Tibial nerve (tissue), 4 donors: ENCODE measurements at places on chromosomes 1 and 21.

DNA sequence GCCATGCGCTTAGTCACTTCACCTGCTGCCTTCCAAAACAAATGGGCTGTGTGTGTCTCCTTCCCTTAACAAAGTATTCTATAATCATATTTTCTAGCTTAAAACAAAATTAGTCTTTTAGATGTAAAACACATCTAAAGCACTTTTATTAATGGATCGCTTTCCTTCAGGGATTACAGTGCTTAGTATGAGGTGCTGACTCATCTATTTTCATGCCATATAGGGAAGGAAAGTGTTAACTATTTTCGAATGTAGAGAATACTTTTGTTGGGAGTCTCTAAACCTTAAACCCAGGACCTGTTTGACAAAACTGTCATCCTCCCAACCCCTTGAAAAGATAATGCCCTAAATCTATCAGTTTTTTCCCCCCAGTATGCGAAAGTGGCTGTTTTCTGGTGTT lies 90.2 kb downstream of the PBX1 start:
- DNase-seq: no peak

DNA sequence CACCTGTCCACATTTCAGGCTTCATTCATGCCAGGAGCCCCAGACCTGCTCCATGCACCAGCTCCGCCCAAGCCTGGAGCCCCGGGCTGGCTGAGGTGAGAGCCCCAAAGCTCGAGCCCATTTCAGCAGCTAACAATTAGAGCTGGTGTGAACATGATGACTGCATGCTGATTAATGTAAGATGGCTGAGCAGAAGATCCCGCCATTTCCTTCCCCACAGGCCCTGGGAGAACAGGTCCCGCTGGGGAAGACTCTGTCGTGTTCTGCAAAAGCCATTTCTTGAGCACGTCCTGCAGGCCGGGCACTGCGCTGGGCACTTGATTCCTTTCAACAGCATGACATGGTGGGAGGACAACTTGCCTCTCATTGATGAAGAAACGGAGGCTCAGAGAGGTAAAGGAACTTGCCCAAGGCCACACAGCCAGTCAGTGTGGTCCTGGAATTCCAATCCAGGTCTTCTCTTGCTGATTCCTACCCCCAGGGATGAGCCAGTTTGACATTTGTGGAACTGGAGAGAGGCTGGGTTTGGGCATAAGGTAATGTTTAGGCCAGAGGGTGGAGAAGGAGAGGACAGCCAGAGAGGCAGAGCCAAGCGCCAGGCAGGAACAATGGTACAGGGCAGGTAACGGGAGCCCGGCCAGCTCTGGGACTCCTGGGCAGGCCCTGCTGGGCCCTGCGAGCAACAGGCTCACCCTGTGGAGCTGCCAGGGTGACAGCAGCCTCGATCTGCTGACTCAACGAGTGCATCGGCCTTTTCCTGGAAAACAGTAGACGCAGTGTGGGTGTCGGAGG lies 28.1 kb upstream of the EPHA2 start:
- DNase-seq: no peak

DNA sequence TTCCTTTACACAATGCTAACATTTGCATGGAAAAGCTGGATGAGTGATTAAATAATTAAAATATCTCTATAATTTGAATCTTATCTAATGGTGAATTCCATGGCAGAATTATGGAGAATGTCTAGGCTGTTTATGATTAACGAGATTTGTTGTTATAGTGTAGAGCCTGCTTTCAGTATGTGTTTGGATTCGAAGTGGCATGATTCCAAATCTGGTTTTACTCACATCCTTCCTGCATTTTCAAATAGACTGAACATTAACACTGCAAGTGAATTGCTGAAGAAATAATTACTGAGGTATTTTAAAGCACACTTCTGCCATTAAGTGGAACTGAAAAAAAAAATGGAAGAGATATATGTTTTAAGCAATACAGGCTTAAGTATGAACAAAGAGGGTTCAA lies 5.1 kb upstream of the NEK7 start:
- DNase-seq: no peak

DNA sequence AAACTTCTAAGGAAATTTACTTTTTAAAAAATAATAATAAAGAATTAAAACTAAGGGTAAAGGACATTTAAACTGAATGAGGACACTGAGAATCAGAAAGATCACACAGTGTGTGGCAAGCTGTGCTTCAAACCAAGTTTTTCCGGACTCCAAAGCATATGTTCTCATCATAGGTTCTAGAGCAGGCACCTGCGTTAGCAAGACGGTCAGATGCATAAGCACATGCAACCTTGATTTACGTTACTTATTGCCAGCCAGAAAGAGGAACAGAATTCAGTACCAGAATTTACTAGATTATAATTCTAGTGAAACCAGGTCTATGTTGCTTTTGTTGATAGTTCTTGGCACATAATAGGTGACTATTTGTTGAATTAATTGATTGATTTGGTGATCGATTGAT lies 6.2 kb upstream of the LBR start:
- DNase-seq: no peak

DNA sequence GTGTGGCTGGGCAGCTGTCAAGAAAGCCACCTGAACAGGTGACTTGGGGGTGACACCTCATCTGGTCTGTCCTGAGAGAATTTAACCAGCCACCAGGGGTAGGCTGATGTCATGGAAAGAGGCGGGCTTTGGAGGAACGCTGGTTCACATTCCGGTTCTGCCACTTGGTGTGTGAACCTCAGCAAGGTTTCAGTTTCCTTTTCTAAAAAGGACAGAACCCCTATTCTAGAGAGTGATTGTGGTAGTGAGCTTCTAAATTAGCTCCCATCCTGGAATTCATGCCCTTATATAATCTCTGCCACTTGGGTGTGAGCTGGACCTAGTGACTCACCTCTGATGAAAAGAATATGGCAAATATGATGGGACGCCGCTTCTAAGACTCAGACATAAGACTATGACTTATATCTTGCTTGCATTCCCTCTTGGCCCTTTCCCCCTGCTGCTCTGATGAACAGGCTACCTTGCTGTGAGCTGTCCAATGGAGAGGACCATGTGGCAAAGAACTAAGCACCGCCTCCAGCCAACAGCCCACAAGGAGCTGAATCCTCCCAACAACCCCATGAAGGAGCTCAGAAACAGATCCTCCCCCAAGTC lies 332.1 kb downstream of the RRAGC start:
- DNase-seq: no peak

GRCh38 chr21:41411449-41412089 lies 14.5 kb upstream of the MX1 start:
- no peak for DNase-seq

GRCh38 chr21:40658311-40658710 lies 188.6 kb downstream of the DSCAM start:
- DNase-seq: no peak

GRCh38 chr1:234643111-234643849 lies 33.3 kb upstream of the IRF2BP2 start:
- no peak for DNase-seq

- no peak for DNase-seq
Observed at GRCh38 chr1:44660176-44660575, 14.1 kb downstream of the TMEM53 start.

- DNase-seq: no peak
Observed at GRCh38 chr21:14691914-14692313, 145.8 kb upstream of the SAMSN1 start.

- no peak for DNase-seq
Observed at GRCh38 chr1:167110586-167110985, 16.7 kb downstream of the STYXL2 start.

DNA sequence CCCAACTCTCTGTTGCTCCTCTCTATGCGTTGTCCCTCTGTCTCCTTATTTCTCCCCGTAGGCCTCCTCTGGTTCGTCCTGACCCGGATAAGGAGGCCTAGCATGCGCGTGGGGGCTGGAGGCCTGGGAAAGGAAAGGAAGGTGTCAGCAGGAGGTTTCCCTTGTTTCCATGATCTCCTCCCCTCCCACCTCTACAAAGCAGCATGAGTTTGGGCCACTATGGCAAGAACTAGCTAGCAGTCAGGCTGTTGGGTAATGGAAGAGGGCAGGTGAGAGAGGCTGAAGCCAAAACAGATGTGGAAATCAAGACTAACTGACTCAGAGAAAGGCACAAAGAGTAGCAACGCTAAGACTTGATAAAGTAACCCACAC lies 687 bp upstream of the SEMA6C start:
- DNase-seq: no peak

GRCh38 chr1:64516301-64516700 lies 46.4 kb downstream of the CACHD1 start:
- no peak for DNase-seq

- no peak for DNase-seq
Observed at GRCh38 chr21:32015461-32016139, 142.8 kb downstream of the HUNK start.

GRCh38 chr1:86823386-86823785 lies 90.5 kb downstream of the SELENOF start:
- no peak for DNase-seq

DNA sequence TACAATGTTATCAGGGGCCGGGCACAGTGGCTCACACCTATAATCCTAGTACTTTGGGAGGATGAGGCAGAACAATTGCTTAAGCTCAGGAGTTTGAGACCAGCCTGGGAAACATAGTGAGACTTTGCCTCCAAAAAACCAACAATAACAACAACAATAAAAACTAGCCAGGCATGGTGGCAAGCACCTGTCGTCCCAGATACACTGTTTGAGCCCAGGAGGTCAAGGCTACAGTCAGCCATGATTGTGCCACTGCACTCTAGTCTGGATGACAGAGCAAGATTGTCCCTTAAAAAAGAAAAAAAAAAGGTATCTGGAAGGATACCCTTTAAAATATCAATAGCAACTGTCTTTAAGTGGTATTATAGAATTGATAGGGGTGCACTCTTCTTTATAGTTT lies 16.1 kb downstream of the SORT1 start:
- DNase-seq: no peak

GRCh38 chr1:214615871-214616270 lies 12.9 kb downstream of the CENPF start:
- DNase-seq: no peak

DNA sequence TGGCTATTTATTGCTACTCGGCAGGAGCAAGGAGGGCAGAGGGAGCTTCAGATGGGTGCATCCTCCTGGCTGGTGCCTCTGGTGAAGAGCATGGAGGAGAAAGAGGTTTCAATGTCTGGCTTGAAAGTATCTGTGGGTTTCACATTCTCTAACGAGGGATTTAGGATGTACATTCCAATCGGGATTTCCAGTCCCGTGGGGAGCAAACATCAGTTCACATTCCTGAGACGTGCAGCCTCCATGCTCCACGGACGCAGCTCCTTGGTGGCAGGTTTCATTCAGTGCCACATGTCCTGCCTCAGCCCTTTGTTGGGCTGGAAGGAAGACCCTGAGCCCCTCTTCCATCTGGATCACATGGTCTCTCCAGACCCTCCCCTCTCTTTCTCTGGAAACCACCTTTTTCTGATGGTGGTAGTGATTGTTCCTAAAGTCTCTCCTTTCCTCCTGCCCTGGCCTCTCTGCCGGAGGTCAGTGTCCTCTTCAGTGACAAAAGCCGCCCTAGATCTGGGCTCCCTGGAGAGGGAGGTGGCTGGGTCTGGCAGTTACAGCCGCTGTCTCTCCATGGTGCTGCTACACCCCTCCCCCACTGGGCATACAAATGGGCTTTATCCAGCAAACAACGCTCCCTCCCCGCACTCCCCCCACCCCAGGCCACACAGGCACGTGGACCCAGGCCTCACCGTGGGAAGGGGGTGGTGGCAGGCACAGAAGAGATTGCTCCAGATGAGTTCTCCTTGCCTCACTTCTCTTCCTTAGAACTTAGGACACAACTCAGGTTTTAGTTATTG lies 826 bp upstream of the CA14 start:
- DNase-seq: no peak

GRCh38 chr1:67644566-67644965 lies 40.4 kb upstream of the GADD45A start:
- DNase-seq: no peak

- DNase-seq: no peak
Observed at GRCh38 chr1:27117733-27118439, 37.0 kb downstream of the SLC9A1 start.

DNA sequence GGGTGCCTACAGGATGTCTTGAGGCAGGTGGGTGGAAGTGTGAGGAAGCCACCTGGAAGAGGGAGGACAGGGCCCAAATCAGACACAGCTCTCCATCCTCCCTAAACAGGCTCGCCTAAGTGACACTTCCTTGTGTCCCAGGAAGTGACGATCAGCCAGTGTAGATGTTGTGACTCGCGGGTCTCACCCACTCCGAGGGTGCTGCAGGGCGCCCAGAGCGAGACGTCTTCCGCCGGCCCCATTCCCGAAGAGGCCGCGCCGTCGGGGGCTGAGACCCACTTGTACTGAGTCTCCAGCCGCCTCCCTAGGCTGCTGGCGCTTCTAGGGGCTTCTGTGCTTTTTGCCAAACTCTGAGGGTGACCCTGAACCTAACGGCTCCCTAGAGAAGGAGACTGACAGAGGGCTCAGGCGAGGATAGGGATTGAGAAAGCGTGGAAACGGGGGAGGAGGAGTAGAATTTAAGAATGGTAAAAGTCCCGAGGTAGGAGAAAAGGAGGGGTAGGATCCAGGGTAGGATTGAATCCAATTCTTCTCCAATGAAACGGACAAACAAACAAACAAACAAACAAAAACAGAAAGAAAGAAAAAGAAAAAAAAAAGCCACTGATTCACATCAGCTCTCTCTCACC lies 543 bp upstream of the MARK1 start:
- no peak for DNase-seq

- DNase-seq: peak; percentile 57
Observed at GRCh38 chr21:44337941-44338895, 972 bp downstream of the CFAP410 start.

DNA sequence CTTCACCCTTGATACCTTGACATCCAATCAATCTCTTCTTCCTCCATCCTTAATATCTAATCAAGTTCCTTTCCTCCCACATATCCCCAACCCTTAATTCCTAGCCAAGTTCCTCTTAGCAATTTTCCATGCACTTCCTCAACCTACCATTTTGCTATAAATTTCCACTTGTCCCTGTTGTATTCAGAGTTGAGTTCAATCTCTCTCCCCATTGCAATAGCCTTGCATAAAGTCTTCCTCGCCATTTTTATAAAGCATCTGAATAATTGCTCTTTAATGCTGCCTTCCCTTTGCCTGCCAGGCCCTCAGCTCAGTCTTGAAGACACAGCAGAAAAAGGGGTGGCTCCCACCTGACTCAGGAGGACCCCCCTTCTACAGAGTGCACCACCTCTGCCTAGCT lies 390.3 kb downstream of the HHIPL2 start:
- DNase-seq: no peak

- no peak for DNase-seq
Observed at GRCh38 chr1:55634516-55634915, 419.4 kb upstream of the USP24 start.

GRCh38 chr1:118039170-118039569 lies 109.6 kb downstream of the WDR3 start:
- no peak for DNase-seq

- peak; percentile 10 for DNase-seq
Observed at GRCh38 chr1:209675565-209676154, 448 bp downstream of the G0S2 start.

- no peak for DNase-seq
Observed at GRCh38 chr1:7335224-7335879, 435.7 kb upstream of the VAMP3 start.
